Left lobe of liver (tissue), 2 donors: ENCODE measurements at places on chromosomes 7 and 10. TPM values are rescaled to one million over a fixed set of nuclear protein-coding genes. Genes with fewer than 3 reads are reported as not detected.

The C7orf57 gene
- total RNA-seq, result not detected

The IRF5 gene
- 5.0 TPM for total RNA-seq

The TMEM236 gene
- 0.15 TPM for total RNA-seq

The ASIC3 gene
- 2.2 TPM for total RNA-seq

The CYP3A4 gene
- total RNA-seq, result 1,005 TPM

The C10orf62 gene
- total RNA-seq, result 3.7 TPM
